ENCODE measurements at places on chromosomes 2 and 18.

- DNase-seq, result no peak
These were observed 956.9 kb upstream of the SLC39A10 start for GRCh38 chr2:194700116-194700515.

GRCh38 chr2:206423147-206423546 is 20.2 kb upstream of the ADAM23 start:
- DNase-seq, result peak; percentile 7

GRCh38 chr2:200456567-200456966 is 53.3 kb downstream of the KCTD18 start:
- DNase-seq, result no peak

- no peak for DNase-seq
These were observed 55.8 kb downstream of the DOCK10 start for GRCh38 chr2:224986477-224986876.

- no peak for DNase-seq
These were observed 66.3 kb upstream of the HS6ST1 start for GRCh38 chr2:128384956-128385355.

DNA sequence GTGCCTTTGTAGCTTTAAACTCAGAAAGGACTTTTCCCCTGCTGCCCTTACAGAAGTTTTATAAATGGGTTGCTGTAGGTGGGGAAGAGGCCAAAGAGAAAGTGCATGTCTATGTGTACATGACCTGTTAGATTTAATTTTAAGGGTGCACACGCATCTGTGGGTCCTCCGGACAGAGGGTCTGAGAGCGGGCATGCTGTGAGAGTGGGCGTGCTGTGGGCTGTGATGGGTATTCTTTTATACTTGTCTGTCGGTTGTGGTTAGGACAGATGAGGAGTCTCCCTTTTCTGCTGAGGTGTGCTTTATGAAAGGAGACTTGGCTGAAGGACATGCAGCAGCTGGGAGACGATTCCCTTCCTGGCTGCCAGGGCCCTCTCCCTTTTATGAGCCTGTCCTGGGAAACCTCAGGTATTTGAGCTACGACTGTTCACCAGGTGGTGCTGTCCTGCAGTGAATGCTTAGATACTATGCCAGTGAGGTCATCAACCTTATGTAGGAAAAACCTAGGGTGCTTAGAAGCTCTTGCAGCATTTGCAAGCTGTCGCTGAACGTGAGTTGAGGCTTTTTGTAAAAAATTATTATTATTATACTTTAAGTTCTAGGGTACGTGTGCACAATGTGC is 67.5 kb downstream of the TANC1 start:
- peak; percentile 69 for DNase-seq

- DNase-seq, result no peak
These were observed 30.5 kb downstream of the CTIF start for GRCh38 chr18:48569139-48569914.

GRCh38 chr18:36633961-36634412 is 194.8 kb downstream of the TPGS2 start:
- DNase-seq, result peak; percentile 26

- DNase-seq, result peak; percentile 50
These were observed 41.2 kb downstream of the PCARE start for GRCh38 chr2:29033172-29033571.

All from LHCN-M2 (cell line).